CD4-positive, alpha-beta T cell treated with Interleukin-17A for 1 hour (primary cell): ENCODE measurements at places on chromosomes 12 and 14.
A peak's percentile ranks its signal among the peaks of the same experiment; 100 is the strongest.

- DNase-seq, result no peak
Observed at GRCh38 chr12:46160101-46160980, 108.5 kb downstream of the SLC38A1 start.

DNA sequence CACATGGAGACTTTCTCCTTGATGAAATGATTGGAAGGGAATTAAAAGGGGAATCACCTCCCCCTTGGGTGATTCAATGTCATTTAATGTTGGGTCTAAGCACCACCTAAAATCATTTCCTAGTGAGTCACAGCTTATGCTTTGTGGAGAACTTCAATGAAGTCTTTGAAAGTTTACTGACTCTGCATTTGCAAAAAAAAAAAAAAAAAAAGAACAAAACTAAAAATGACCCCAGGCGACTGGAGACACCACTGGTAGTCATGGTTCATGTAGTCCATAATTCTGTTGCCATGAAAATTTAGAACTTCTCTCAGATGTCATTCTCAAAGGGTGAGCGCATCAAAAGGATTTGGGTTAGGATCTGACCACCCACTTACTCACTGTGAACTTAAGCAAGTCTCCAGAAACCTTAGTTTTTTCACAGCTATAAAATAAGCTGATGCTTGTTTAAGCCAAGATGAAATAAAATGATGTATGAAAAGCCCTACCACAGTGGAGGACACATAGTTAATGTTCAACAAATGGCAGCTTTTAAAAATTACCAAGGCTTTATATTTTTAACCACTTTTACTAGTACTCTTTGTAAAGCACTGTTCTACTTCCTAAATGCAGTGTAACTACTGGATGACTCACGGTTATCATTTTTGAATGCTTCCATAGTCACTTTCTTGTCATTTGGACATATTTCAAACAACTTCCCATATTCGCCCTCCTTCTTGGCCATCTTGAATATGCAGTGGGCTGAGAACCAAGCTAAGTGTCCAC lies 18.1 kb upstream of the KSR2 start:
- DNase-seq, result no peak

- DNase-seq, result no peak
Observed at GRCh38 chr12:47757840-47758583, 668 bp downstream of the RAPGEF3 start.

GRCh38 chr14:49526101-49526500 lies 60.1 kb downstream of the RPS29 start:
- no peak for DNase-seq

DNA sequence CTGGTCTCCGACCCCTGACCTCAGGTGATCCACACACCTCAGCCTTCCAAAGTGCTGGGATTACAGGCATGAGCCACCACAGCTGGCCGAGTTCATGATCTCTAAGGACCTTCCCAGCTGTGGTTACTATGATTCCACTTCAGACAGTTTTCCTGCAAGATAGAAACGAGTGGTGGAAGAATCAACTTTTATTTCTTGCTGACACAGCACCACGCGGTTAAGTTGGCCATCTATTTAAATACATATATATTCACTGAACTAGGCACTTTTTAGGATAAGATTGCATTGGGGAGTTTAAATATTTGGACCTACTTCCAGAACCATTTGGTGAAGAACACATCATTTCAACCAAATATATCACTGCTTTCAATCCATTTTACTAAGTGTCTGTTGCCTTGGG lies 213.4 kb downstream of the TBX5 start:
- no peak for DNase-seq

DNA sequence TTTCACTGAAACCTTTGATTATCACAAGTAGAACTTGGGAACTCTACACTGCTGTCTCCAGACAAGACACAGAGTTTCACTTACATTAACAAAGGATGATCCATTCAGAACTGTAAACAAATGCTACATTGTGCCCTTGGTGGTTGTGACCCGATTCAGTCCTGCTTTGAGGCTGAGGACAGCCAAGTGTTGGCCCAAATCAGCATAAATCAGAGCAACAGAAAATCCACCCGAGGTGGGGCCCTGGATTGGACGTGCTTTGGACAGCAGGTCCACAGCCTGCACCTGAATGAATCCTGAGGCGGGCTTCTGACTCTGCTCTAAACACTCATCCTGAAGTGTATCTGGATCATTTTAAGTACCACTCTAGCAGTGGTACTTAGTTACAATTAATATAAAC lies 68.8 kb downstream of the PPP2R5C start:
- DNase-seq, result no peak

GRCh38 chr12:93537769-93538168 lies 34.7 kb upstream of the SOCS2 start:
- DNase-seq, result no peak

DNA sequence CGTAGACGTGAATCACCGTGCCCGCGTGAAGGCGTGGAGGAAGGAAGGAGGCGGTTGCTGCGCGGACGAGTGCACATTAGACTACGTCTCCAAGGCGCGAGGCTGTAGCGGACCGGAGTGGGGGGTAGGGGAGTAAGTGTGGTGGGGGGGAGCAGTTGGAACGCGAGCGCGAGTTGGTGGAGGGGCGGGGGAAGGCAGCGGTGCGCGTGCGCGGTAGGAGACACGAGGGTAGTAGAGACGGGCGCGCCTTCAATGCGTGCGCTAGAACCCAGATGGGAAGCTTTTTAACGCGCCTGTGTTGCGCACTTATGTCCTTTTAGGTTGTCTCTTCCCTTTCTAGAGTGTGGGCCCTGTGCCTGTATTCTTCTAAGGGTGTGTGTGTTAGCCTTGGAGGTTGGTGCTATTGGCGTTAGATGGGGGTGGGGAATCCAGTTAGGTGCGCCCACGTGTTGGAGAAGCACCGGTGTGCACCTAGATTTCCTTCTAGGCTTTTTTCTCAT lies 604 bp downstream of the EIF4B start:
- peak; percentile 82 for DNase-seq

- no peak for DNase-seq
Observed at GRCh38 chr12:108348842-108349241, 9.7 kb upstream of the CMKLR1 start.

DNA sequence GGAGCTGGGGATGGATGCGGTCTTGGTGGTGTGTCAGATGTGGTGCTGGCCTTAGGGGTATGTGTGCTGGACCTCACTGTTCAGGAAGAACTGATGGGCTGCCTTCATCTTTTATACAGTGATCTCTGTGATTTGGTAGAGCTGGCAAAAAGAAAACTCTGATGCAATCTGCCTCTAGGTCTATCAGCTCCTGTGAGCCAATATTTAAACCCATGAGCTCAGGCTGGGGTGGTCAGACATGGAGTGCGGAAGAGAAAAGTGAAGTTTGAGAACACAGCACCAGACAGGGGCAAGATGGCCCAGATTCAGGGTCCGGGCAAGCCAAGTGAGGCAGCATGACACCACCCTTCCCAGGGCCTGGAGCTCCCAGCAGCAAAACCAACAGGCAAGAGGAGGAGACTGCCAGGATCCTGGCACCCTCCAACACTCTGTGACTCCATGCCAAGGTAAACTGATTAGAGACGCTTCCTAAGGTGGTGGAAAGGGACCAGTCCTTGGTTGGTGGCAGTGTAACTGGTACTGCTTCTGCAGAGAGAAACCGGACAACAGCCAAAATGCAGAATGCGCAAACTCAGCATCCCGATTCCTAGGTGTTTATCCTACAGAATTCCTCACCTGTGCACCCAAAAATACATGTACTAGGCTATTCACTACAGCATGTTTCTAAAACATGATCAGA lies 82.3 kb downstream of the CHGA start:
- no peak for DNase-seq

DNA sequence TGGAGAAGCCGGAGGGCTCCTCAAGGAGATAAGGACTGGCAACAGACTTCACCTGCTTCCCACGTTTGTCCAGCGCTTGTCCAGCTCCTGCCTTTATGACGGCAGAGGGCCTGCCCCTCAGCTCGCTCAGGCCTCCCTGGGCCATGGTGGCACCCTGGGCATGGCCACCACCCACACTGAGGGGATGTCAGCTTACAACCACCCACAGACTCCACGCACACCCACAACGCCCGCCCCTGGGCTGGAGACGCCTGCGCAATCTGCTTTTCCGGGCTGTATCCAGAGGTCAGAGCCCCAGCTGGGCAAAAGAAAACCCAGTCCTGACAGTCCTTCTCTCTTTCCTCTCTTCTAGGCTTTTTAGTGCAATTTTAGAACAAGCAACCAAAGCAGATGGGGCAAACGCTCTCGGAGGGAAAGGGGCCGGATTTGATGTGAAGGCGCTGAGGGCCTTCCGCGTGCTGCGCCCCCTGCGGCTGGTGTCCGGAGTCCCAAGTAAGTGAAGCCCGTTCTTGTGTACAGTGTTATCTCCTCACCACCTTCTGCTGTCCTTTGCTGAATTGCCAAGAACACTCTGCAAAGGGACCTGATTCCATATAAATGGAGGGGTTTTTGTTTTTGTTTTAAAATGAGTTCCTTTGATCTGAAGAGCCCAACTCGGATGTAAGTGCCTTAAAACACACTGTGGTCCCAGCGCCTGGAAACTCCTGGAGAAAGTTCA lies 337.4 kb upstream of the FKBP4 start:
- no peak for DNase-seq

DNA sequence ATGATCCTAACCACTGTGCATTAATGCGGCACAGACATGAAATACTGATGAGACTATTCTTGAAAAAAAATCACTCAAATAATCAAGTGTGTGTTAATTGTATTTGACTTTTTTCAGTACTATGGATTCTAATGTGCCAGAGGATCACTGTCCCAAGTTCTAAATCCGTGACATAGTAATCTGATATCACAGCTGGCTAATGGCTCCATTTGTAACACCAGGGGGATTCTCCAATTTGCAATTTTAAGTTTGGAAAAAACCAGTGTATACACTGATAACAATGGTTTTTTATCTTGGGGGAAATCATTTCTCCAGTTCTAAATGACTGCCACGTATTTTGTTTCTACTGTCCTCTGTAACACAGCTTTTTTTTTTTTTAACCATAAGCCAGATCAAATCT lies 33.0 kb downstream of the MPHOSPH9 start:
- no peak for DNase-seq

DNA sequence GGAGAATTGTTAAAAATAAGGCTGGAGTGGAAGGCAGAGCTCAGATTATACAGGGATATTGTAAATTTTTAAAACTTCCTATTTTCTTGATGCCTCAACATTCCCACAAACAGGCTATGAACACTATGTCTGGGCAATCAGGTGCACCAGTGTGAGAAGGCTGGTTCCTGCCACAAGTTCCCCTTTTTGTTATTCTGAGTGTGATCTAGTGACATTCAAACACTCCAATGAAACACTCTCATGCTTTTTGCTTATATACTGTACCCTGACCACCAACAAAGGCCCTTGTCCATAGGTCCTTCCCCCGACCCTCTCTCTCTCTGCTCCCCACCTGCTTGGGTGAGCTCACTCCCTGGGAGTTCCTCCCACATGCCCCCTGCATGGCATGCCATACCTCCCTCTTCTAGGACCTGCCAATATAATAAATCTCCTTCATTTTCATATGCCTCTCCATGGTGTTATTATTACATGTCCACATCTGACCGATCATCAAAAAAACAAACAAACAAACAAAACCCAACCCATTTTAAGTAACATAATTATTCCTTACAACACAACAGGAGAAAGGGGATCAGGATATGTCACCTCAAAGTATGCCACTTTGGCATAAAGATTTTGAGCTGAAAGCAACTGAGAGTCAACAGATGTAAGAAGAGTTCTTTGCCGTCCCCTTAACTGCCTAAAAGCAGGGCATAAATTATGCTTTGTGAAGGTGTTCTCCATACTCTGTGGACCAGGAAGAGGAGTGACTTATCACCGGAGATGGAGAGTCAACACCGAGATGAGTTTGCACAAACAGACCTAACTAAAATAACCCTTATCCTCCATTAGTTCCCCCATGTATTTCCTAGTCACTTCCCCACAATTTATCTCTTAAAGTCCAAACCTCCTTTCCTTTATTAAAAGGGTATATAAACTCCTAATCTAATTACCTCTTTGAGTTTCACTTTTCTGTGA lies 42.5 kb upstream of the CATSPERB start:
- no peak for DNase-seq

- DNase-seq, result no peak
Observed at GRCh38 chr12:70430400-70430799, 64.3 kb downstream of the KCNMB4 start.

DNA sequence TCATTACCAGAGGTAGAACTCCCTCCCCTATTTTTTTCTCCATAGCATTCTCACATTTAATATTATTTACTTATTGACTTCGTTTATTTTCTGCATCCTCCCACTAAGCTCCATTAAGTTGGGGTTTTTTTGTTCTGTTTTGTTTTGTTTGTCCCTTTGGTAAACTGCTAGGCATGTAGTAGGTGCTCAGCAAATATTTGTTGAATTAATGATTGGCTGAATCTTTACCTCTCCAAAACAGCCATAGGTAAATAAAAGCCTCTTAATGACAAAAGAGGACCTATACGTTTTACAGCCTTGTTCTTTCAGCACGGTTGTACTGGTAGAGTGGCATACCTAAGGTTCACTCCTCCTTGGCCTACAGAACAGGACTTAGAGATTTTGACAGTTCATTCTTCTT lies 52.0 kb downstream of the PRORP start:
- DNase-seq, result no peak

- DNase-seq, result no peak
Observed at GRCh38 chr14:62954165-62954564, 91.1 kb downstream of the KCNH5 start.
